Bladder microvascular endothelial cell (primary cell): ENCODE measurements at places on chromosomes 5 and 9. TPM values are rescaled to one million over a fixed set of nuclear protein-coding genes. Genes with fewer than 3 reads are reported as not detected.

The MCIDAS gene
- total RNA-seq: not detected in 2 replicates

The RGMB gene
- 10.2 and 14.8 TPM in 2 replicates for total RNA-seq

The NIPSNAP3A gene
- total RNA-seq: 31.8 and 38.4 TPM in 2 replicates

The SLC22A4 gene
- 3.5 and 4.7 TPM in 2 replicates for total RNA-seq

The EGFLAM gene
- 0.06 and 0.49 TPM in 2 replicates for total RNA-seq

The SPATA31C1 gene
- total RNA-seq: not detected in 2 replicates

The IFNW1 gene
- total RNA-seq: not detected in 2 replicates

The SAXO1 gene
- under 0.01 TPM in 1 of 2 replicates, not detected in the other for total RNA-seq

The LHX3 gene
- not detected in 2 replicates for total RNA-seq

The ZNF474 gene
- 0.06 TPM in 1 of 2 replicates, not detected in the other for total RNA-seq

The BHMT2 gene
- total RNA-seq: 0.16 and 1.3 TPM in 2 replicates

The PROB1 gene
- 2.1 and 5.8 TPM in 2 replicates for total RNA-seq

The VLDLR gene
- 7.4 and 26.9 TPM in 2 replicates for total RNA-seq

The PDE8B gene
- total RNA-seq: not detected in 2 replicates
